Naive thymus-derived CD4-positive, alpha-beta T cell (primary cell): ENCODE measurements at places on chromosomes 4 and X. TPM values are rescaled to one million over a fixed set of nuclear protein-coding genes. Genes with fewer than 3 reads are reported as not detected.

The REPS2 gene
- total RNA-seq = 2.0 TPM

The CT45A1 gene
- not detected for total RNA-seq

The L1CAM gene
- total RNA-seq = 0.81 TPM

The LARP1B gene
- 10.2 TPM for total RNA-seq

The TMEM255A gene
- not detected for total RNA-seq

DNA sequence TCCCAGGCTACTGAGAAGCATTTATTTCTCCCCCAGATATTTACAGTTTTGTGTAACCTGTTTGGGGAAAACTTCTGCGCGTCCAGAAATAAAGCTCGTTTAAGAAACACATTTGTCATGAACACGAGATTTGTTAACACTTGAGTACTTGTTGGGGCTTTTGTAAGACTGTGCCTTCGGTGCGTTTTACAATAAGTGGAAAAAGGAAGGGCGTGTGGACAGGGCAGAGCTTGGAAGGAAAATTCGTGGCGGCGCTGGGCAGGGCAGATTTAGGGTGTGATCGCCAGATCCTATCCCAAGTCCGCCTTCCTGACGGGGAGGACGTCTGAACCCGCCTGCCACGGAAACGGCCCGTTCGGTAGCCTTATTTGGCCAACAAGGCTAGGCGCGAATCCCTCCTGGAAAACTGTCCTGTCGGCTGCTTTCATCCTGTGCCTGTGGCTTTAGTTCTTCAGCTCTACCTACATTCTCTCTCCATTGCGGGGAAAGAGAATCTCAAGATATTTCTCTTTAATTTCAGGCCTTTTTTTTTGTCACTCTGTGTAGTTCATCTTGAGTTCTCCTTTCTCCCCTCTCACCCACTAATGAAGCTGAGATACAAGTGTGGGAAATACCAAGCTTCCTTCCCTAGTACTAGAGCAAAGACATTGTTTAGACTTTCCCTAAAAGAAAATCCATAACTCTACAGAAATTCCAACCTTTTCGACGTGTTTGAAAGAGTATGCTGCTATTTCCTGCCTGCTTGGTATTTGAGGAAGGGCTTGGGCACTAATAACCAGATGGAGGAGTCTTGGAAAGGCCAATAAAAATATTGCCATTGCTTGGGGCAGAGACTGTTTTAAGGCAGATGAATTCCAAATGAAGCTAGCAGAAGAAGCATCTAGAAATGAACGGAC lies 982 bp downstream of the PDLIM5 start:
- peak; percentile 22 for DNase-seq
- peaks cover 2% of the 10 kb centered on the region for H3K36me3 ChIP-seq
- peak overlapping the region; percentile 78 for H3K4me3 ChIP-seq
- H3K27ac ChIP-seq = peak overlapping the region; percentile 63

DNA sequence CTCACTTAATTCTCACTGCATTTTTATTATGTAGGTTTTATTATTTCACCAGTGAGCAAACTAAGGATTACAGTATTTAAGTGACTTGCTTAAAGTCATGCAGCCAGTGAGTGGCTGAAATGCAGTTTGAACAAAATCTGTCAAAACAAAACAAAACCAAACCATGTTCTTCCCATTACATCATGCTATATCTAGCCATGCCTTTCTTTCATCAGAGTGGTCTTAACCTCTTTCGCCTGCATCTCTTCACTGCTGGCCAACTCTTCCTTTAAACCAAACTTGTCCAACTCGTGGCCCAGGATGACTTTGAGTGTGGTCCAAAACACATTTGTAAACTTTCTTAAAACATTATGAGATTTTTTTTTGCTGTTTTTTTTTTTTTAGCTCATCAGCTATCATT lies 223.2 kb downstream of the PCDH7 start:
- no peak overlapping the region for H3K4me3 ChIP-seq
- no peaks in the 10 kb centered on the region for H3K4me1 ChIP-seq
- no peak overlapping the region for H3K27ac ChIP-seq
- H3K27me3 ChIP-seq = no peaks in the 10 kb centered on the region

GRCh38 chr4:182855877-182856276 lies 61.3 kb downstream of the DCTD start:
- H3K4me1 ChIP-seq = no peaks in the 10 kb centered on the region
- no peaks in the 10 kb centered on the region for H3K36me3 ChIP-seq

DNA sequence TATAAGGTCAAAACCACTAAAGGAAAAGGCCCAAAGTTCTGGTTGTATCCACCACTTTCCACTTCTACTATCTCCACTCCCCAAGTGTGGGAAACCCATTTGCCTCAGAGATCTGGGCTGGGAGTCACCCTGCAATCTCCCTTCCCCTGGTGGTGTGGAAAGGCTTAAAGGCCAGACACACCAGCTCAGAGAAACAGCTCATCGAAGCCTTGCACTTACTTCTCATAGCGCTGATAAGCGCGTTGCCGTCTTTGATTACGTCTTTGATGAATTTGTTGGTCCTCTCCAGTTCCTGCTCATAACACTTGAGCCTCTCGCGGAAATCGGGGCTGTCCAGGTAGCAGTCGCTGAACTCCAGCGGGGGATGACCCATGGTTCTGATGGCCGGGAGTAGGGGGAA lies 647 bp downstream of the OPHN1 start:
- DNase-seq = no peak
- no peaks in the 10 kb centered on the region for H3K27me3 ChIP-seq
- no peak overlapping the region for H3K27ac ChIP-seq
- H3K4me3 ChIP-seq = no peak overlapping the region
- no peaks in the 10 kb centered on the region for H3K36me3 ChIP-seq

- H3K27ac ChIP-seq = no peak overlapping the region
- H3K4me1 ChIP-seq = no peaks in the 10 kb centered on the region
- H3K27me3 ChIP-seq = no peaks in the 10 kb centered on the region
- DNase-seq = no peak
- H3K4me3 ChIP-seq = no peak overlapping the region
Measured at GRCh38 chr4:121228848-121229247, 64.7 kb upstream of the TNIP3 start.

- H3K27ac ChIP-seq = no peak overlapping the region
- DNase-seq = no peak
- H3K36me3 ChIP-seq = no peaks in the 10 kb centered on the region
- H3K4me1 ChIP-seq = no peaks in the 10 kb centered on the region
Measured at GRCh38 chr4:86054286-86055032, 305.4 kb downstream of the MAPK10 start.

DNA sequence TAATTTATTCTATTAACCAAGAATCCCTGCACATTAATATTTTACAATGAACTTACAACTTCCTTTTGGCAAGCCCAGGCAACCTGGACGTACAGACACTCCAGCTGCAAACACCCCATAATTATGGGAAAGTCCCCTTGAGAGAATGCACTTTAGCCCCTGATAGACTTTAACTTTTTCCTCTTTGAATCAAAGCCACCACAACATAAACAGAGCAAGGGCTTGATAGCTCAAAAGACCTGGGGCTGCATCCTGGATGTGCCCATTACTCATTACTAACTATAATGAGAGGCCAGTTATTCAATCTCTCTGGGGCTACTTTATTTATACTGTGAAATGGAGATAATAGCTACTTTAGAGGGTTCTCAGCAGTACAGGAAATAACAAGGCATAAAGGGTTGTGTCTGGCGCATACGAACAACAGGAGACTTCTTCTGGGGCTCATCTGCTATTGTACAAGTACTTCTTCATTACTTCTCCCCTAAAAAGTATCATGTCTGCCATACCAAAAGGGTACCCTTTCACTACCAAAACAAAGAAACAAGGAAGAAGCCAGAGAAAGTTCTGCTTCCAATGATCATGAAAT lies 54.9 kb downstream of the CASK start:
- no peak for DNase-seq
- H3K36me3 ChIP-seq = no peaks in the 10 kb centered on the region
- peaks cover 17% of the 10 kb centered on the region for H3K4me1 ChIP-seq
- H3K4me3 ChIP-seq = no peak overlapping the region
- no peaks in the 10 kb centered on the region for H3K27me3 ChIP-seq

DNA sequence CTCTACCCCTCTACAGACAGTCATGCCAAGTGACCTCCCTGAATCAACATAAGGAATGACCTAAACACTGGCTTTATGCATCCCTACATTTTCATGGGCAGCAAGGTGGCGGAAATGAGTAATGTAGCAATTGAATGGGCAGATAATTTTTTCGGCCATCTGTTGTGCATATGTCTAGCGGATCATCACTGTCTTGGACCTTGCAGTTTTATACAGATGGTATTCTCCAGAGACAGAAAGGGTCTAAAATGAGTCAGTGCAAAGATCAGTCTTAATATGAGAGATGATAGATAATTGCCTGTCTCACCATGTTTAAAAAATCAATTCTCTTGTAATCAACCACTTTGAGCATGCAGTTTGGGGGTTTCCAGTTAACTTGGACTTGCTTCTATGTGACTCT lies 177.3 kb upstream of the DKK2 start:
- no peaks in the 10 kb centered on the region for H3K27me3 ChIP-seq
- H3K27ac ChIP-seq = no peak overlapping the region
- DNase-seq = no peak
- H3K4me3 ChIP-seq = no peak overlapping the region
- no peaks in the 10 kb centered on the region for H3K36me3 ChIP-seq

- no peak overlapping the region for H3K27ac ChIP-seq
- peaks cover 30% of the 10 kb centered on the region for H3K4me1 ChIP-seq
- H3K36me3 ChIP-seq = no peaks in the 10 kb centered on the region
- no peak overlapping the region for H3K4me3 ChIP-seq
Measured at GRCh38 chr4:98447648-98448047, 186.5 kb downstream of the RAP1GDS1 start.

DNA sequence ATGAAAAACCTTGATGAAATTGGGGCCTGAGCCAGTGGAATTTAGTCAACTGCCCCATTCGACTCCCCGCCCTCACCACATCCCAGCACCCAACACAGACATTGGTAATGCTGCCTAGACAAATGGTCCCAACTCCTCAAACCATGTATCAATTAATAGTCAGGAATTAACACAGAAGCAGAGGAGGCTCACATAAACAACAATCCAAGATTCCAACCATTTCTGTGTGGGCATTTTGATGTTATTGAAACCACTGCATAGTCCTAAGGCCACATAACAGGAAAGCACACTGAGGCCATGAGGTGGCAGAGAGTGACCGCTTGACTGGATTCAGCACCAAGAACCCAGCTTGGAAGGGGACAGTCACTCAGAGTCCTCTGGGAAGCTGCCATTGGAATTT lies 22.5 kb upstream of the PTCHD1 start:
- H3K4me3 ChIP-seq = no peak overlapping the region
- no peaks in the 10 kb centered on the region for H3K4me1 ChIP-seq
- no peak for DNase-seq
- no peaks in the 10 kb centered on the region for H3K27me3 ChIP-seq
- H3K27ac ChIP-seq = no peak overlapping the region

DNA sequence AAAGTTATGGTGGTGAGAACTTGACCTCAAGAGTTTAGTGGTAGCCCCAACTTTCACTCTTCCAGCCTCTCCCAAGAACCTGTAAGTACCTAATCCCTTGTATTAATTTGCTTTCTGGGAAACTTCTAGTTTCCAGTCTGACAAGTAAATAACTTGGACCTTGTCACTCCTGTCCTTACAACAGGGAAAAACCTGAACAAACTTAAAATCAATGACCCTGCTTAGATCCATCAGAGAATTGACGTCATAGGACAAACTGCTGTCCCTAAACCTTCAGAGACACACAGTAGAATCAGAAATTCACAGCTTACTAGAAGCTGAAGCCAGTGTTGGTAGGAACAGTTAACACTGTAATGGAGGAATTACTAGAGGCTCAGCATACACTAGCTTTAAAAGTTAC lies 60.0 kb upstream of the DCLK2 start:
- no peak overlapping the region for H3K4me3 ChIP-seq
- H3K27me3 ChIP-seq = no peaks in the 10 kb centered on the region
- H3K27ac ChIP-seq = no peak overlapping the region
- no peaks in the 10 kb centered on the region for H3K4me1 ChIP-seq

- H3K27me3 ChIP-seq = no peaks in the 10 kb centered on the region
- no peak overlapping the region for H3K4me3 ChIP-seq
- DNase-seq = no peak
- no peak overlapping the region for H3K27ac ChIP-seq
- H3K4me1 ChIP-seq = no peaks in the 10 kb centered on the region
- no peaks in the 10 kb centered on the region for H3K36me3 ChIP-seq
Measured at GRCh38 chrX:67604979-67605703, 61.3 kb downstream of the AR start.

DNA sequence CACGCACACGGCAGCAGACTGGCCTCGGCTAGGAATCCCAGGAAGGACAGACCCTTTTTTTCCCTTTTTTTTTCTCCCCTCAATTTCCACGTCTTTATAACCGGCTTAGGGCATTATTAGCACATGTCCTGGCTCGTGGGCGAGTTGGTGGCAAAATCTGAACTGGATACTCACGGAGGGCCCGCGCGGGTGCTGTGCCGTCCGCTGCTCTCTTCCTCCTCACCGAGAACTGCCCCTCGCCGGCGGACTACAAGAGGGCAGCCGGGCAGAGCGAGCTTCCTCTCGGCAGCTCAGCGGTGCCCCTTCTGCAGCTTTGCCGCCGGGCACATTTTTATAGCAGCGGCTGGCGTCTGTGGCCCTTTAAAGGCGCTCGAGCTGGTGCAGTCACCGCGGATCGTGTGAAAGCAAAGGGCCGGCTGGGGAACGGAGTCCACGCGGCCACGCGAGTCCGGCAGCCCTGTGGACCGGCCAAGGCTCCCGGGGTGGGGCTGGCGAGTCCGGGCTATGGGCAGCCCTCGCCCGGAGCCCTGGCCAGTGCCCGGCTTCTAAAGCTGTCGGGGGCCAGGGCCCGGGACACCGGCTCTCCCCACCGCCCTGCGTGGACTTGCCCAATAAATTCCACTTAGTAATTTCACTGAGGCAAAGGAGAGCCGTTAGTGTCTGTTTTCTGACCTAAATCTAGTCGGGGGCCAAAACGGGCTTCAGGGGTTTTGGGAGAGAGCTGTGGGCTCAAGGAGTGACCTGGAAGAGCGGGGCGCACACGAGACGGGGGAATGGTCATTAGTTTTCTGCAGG lies 1.3 kb upstream of the CITED1 start:
- no peak for DNase-seq
- no peak overlapping the region for H3K27ac ChIP-seq
- H3K36me3 ChIP-seq = no peaks in the 10 kb centered on the region
- H3K4me3 ChIP-seq = peak overlapping the region; percentile 53
- peaks cover 14% of the 10 kb centered on the region for H3K4me1 ChIP-seq
